IPS-NIHi11 (cell line): ENCODE measurements at places on chromosomes 11 and 22.

GRCh38 chr11:75667831-75668450 lies 897 bp downstream of the MAP6 start:
- peak; percentile 91 for DNase-seq

- no peak for DNase-seq
Observed at GRCh38 chr22:29641700-29642330, 38.4 kb downstream of the NF2 start.

- DNase-seq = no peak
Observed at GRCh38 chr11:71933141-71933933, 4.5 kb downstream of the RNF121 start.

GRCh38 chr11:124297921-124298320 lies 15.8 kb downstream of the OR8D1 start:
- no peak for DNase-seq

DNA sequence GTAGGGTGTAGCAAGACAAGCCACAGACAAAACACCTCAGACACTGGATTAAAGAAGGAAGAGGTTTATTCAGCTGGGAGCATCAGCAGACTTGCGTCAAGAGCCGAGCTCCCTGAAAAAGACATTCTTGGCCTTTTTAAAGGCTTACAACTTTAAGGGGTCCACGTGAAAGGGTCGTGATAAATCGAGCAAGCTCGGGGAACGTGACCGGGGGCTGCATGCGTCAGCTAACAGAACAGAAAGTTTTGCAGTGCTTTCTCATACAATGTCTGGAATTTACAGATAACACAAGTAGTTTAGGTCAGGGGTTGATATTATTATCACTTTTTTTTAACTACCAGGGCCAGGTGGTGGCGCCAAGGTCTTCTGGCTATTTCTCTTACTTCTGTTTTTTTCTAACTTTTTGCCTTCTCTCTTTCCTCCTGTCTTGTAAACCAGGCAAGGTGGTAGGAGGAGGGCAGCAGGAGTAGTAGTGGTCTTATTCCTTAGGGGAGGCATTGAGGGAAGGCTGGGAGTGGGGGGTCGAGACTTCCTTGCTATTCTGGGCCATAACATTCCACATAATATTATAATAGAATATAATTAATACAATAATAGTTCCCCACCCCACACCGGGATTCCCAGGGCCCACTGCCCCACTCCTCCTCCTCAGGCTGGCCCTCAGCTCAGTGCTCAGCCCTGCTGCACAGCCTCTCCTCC lies 587 bp upstream of the ALDH3B1 start:
- DNase-seq = no peak

DNA sequence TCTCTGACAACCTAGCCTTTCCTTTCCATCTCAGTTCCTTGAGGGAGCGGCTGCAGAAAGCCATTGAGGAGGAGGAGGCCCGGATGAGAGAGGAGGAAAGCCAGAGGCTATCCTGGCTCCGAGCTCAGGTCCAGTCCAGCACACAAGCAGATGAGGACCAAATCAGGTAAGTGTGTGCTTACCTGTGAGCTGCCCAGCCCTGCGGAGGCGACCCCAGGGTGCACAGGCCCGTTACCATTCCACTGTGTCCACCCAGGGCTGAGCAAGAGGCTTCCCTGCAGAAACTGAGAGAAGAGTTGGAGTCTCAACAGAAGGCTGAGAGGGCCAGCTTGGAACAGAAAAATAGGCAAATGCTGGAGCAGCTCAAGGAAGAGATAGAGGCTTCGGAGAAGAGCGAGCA lies 63.1 kb downstream of the CEP164 start:
- no peak for DNase-seq

GRCh38 chr11:32751381-32751780 lies 43.1 kb downstream of the CCDC73 start:
- peak; percentile 12 for DNase-seq

- no peak for DNase-seq
Observed at GRCh38 chr11:102712137-102712536, 6.6 kb upstream of the MMP27 start.

DNA sequence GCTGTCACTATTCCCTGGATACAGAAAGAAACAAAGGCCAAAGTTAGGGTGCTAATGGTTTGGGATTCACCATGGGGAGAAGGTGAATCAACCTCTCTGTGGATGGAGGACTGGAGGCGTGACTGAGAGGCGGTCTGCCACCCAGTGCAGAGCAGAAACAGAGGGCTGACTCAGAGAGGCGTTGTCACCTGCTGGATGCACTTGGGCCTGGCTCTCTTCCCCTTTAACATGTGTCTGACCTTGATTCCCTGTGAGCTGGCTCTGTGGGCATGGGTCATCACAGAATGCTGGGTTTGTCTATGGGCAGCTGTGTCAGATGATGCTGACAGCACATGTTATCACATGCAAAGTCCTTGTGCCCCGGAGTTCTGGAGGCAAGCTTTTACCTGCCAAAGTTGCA lies 75.9 kb downstream of the LDLRAD3 start:
- DNase-seq = no peak

GRCh38 chr11:65859095-65859811 lies 980 bp upstream of the MUS81 start:
- peak; percentile 87 for DNase-seq

DNA sequence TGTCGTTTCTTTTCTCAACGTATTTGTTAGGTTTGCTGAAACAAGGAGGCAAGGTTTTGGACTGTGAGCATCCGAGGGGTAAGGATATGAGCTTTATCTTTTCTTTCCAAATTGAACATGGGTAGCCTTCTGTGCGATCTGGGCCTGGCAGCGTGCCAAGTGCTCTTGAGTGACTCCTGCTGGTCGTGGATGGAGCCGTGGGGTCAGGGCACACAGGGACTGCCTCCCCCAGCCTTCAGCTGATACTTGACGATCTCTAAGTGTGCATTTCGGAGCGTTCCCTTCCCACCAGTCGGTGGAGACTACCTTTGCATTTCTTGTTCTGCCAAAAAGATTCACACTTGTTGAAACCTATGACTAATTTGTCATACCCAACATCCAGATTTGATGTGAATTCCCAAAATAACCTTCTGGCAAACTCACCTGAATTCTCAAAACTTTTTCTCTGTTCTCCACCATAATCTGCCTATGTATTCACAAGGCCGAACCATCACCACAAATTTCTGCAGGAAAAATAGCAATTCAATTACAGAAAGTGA lies 40.1 kb upstream of the CLMP start:
- peak; percentile 73 for DNase-seq

DNA sequence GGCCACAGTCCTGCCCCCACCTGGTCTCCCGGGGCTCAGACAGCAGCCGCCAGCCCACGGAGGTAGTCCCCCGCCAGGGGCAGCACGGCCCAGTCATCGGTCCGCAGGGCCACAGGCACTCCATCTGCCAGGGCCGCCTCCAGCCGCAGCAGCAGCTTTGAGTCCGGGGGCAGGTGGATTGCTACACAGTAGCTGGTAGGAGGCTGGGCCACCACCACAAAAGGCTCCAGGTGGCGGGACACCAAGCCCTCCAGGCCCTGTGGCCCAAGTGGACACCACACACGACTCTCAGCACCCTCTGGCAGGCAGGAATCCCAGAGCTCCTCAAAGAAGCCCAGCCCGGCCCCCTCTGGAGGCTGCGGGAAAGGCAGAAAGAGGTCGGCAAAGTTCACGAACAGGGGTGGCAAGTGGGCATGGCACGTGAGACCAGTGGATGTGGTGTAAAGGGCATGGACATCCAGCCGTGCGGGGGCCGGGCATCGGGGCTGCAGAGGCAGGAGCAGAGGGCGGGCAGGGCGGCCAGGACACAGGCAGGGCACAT lies 2.9 kb downstream of the AP5B1 start:
- no peak for DNase-seq

DNA sequence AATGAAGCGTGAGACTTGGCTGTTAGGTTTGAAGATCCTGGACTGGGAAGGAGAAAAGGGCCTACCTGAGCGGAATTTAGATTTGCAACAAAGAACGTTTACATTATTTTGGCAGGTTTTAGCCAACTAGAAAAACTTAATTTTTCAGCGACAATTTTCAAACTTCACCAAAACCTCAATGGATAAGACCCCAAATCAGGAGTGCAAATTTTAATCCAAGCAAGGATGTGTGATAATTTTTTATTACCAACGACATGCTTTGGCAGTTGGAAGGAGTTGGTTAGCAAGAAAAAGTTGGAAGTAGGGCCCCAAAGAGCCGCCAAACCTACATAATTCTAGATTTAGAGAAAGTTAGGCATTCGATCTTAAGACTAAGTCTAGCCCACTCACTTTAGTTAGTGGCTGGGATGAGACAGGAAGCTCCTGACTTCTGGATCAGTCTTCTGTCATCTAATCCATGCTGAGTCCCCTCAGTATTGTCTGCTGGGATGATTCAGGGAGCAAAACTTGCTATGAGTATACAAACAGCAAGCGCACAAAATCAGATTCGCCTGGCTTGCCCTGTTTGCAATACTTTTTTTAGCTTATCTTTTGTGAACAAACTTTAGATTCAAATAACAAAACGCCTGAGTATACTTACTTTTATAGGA lies 787 bp upstream of the RDX start:
- DNase-seq = no peak

GRCh38 chr11:115321605-115322289 lies 182.5 kb downstream of the CADM1 start:
- no peak for DNase-seq

DNA sequence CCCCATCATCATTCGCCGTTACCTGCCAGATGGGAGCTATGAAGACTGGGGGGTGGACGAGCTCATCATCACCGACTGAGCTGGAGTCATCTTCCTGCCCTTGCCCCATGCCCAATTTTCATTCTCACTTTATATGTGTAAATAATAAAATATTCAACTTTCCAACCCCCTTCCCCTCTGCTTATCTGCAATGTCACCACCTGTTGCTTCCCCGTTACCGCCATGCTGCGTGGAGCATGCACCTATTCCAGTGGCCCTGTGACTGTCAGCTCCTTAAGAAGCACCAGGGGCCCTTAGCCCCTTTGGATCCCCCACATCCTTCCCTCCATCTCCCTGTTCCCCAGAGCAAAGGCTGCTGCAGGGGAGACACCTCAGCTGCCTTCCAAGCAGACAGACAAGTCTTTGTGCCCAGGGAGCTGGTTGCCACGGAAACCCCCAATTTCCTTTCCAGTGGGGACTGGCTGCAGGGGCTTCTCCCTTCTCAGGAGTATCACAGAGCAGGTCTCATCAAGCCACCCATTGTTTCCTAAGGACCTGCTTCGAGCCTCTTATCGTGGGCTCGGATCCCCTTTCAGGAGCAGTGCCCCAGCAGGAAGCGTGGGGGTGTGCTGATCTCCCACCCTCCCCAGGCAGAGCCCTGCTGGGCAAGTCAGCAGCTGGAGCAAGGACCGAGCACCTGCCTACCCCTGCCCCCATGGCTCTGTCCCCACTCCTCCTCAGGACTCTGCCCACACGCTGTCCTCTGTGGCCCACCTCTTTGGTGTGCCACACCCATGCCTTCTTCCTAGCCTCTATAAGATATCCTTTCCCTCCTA lies 14.3 kb downstream of the POLR2F start:
- no peak for DNase-seq
